ENCODE measurements at places on chromosomes 16 and 17.

GRCh38 chr17:181245-182049 lies at the start of gene DOC2B:
Gene DOC2B, minus strand, starts transcription at chr17:181650. Its CDS starts 171 bp downstream, at chr17:181479.
- peak; percentile 54 for DNase-seq

DNA sequence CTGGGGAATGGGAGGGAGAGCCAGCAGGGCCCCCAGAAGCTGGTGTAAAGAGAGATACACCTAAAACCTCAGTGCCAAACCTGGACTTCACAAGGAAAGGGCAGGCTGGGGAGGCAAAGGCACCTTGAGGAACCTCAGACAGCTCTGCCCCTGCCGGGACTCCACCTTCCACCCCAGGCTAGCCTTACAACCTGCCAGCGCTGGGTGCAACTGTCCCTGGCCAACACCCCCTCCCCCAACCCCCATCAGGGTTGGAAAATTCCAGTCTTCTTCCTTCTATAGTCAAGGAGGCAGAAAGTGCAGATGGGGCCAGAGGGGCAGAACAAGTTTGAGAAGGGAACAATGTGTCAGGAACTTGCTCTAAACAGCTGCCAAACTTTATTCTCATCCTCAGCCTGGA lies 2.2 kb downstream of the YBX2 start:
- DNase-seq: no peak

GRCh38 chr17:20934288-20934687 lies 108.5 kb downstream of the USP22 start:
- DNase-seq: no peak

DNA sequence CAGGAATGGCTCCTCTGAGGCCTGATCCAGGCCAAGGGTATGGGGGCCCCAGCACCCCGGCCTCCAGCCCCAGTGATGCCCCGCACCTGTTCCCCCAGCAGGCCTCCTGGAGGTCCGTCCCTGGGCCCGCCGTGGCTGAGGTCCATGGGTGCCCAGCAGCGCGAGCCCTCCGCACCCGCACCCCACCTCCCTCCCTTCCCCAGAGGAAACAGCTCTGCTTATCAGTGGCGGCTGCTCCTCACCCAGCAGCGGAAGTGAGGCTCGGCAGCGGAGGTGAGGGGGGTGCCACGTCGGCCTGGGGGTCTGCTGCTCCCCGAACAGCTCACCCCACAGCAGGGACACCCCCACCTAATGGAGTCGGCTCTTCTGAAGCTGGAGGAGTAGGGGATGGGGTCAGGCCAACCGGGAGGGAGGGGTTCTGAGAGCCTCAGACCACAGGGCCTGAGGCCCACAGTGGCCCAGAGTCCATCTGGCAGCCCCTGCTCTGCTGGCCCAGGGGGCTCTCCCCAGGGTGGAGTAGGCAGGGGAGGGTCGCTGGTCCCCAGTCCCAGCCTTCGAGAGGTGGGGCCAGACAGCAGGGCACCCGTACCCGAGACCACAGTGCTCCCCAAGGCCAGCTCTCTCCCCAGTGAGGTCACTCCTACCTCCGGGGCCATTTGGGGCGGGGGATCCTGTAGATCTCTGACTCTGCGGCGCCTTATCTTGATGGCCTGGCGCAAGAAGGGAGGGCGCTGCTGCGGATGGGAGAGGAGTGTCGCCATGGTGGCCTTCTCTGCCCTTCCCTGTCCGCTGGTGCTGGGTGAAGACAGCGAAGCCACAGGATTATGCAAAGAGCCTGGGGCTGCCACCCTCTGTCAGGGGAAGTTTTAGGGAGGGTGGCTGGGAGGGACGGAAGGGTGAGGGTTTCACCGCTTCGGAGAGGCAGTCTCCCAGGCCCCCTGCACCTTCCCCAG lies at the start of gene UNC13D:
TSS of gene UNC13D (minus strand) at position 828 of the 953 bp plus-strand sequence. CDS start at position 761, 67 bp downstream.
- no peak for DNase-seq

- no peak for DNase-seq
Measured at GRCh38 chr17:5800131-5800530, 215.8 kb upstream of the NLRP1 start.

GRCh38 chr16:82260212-82260795 lies 90.3 kb upstream of the MPHOSPH6 start:
- no peak for DNase-seq

Measured in iris pigment epithelial cell (primary cell).